ENCODE measurements at places on chromosomes 5 and 9.

DNA sequence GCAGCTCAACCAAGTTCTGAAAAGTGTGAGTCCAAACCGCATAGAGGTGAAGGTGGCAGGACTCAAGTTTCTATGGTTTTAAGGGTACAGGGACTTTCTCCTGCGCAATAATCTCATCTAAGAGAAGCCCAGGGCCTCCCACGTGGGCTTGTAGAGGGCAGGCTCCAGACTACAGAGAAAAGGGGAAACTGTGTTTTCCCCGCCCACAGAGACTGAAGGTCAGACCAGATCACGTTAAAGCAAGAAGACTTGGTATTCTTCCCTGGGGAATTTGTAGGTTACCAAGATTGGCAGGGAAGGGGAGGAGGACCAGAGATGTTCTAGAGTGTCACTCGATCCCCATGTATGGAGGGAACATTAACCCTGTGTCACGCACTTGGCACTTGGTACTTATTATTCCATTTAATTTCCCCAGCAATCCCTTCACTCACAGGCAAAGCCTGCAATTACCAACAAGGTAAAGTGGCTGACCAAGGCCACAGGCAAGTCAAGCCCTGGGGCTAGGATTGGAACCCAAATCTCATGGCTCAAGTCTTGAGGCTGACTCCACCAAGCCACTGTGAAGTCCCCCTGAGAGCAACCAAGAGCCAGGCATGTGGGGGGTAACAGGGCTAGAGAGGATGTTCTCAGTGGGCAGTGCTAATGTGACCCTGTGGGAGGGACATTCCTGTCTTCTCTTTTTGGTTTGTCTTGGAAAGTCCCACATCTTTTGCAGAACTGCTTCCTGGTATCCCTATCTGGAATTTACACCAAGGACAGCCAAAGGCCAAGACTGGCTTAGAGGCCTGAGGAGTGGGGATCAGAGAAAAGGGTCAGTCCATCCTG is 18.3 kb upstream of the NEK6 start:
- no peak for DNase-seq

DNA sequence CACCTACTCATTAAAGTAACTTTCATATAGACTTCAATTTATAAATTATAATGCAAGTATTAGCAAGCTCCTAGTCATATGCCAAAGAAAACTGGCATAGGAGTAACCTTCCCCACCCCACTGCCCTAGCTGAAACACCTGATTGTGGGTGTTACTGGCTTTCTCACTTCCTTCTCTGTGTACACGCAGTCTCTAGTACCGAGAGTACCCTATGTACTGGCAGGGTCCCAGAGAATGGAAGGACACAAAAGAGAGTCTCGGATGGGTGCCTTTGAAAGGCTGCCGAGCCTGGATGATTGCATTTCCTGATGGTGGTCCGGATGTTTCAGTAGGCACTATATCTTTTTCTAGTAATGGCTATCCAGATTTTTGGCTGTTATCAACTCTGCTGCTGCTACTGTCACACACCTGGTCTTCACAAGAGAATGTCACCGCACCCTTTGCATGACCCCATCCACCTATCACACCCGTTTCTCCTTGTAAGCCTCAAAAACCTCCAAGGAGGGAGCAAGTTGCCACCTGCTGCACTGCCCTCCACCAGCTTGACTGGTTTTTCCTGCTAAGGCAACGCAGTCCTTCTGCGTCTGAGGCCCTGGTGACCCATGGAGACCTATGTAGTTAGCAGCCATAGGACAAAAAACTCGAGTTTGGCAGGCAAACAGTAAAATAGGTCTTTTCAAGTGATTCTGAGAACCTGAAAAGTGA is 53.8 kb upstream of the CLINT1 start:
- peak; percentile 6 for DNase-seq

DNA sequence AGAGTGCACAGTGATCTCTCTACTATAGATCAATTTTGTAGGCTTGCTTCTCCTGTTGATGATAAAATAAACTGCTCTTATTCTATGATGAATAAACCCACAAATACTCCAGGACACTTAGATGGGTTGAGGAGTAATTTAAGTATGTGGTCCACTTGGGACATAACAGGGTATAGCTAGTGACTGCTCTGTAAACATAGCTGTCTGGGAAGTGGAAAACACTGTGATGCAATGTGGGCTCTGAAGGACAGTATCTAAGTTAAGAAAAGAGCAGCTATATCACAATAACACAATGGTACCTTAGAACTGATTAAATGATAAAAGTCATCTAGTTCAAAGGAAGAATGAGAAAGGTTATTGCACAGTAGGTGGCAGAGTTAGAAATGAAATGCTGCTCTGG is 294.3 kb upstream of the HAPLN1 start:
- no peak for DNase-seq

DNA sequence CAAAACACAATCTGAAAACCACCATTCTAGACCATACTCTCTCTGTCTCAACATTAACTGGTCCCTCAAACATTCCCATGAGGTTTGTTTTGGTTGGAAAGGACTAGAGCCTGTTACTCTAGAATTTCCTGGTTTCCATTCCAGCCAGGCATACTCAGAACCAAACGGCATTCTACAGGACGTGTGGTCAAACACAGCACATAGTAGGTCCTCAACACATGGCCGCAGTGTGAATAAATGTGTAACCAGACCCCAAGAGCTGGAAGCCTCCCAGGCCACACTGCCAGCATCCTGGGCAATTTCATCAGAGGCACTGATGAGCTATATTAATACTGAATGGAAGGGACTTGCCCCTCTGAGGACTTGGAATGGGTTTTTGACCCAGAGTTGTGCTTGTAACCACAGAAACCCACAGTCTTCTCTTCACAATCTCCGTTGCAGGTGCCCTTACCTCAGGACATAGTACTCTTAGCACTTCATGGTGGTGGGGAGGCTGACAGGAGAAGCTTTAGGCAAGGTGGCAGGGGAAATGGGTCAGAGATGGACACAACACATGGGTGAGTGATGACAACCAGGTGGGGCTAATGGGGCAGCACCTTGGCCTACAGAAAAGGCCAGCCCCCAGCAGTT is 66.0 kb downstream of the ZNF366 start:
- no peak for DNase-seq

GRCh38 chr5:73188764-73189531 is 16.0 kb downstream of the TMEM174 start:
- DNase-seq: no peak

DNA sequence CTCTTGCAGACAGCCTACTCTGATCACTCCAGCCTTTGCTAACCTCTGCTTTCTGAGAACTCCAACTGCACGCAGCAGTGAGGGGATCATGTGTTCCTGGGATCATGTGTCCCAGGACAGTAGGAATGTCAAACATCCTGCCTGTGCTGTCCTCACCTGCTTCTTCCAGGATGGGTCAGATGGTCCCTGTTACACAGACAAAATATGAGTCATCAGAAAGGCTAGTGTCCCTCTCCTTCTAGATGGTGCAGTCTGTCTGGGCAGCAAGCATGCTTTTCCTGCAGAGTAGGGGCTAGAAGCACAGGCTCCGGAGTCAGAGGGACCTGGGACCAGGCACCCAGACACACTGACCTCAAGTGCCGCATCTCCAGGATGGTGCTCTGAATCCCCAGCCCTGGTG is 20.1 kb upstream of the SLC25A48 start:
- no peak for DNase-seq

- DNase-seq: no peak
These were observed 66.5 kb downstream of the MSX2 start for GRCh38 chr5:174790906-174791305.

Measured in nephron progenitor cell (in vitro differentiated cells).